ENCODE measurements at places on chromosomes 4 and X.

DNA sequence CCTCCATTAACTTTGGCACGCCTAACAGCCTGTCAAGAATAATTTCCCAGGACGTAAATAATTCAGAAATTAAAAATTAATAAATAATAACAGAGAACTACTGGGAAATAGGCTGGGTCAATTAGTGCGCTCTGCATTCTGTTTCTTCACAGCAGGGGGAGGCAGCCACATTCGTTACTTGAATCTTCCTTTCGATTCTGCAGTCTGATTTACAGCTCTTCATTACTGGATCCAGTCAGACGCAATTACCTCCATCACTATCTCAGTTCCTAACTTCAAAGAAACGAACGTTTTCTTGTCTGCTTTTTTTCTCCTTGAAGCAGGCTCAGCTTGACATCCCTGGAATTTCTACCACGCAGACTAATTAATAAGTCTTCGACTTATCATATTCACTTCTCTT is 9.0 kb upstream of the RPL34 start:
- no peak for DNase-seq

- no peak for DNase-seq
Observed at GRCh38 chr4:137740141-137740540, 207.8 kb upstream of the PCDH18 start.

GRCh38 chr4:171035909-171036308 is 777.3 kb upstream of the GALNTL6 start:
- DNase-seq, result no peak

- no peak for DNase-seq
Observed at GRCh38 chr4:119652998-119653397, 24.4 kb upstream of the PDE5A start.

GRCh38 chr4:186792728-186793366 is 69.2 kb upstream of the FAT1 start:
- DNase-seq, result no peak

GRCh38 chrX:115560978-115561604 is at the start of gene PLS3:
TSS of gene PLS3 (plus strand) at chrX:115561174. CDS start at chrX:115610251, 49,077 bp downstream.
- no peak for DNase-seq

DNA sequence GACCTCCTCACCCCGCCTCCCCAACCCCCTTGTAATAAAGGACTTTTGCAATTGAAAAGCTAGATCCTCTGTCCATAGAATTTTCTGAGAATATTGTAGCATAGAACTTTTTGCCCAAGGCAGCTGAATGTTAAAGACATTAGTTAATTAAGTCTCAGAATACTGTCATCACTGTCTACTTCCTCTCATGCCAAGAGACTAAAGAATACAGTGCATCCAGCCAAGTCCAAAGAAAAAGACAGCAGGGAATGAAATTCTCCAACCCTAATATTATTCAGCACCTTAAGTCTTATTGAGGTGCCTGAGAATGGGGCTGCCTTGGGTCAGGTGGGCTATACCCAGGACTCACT is 313.3 kb upstream of the GATB start:
- DNase-seq, result no peak

DNA sequence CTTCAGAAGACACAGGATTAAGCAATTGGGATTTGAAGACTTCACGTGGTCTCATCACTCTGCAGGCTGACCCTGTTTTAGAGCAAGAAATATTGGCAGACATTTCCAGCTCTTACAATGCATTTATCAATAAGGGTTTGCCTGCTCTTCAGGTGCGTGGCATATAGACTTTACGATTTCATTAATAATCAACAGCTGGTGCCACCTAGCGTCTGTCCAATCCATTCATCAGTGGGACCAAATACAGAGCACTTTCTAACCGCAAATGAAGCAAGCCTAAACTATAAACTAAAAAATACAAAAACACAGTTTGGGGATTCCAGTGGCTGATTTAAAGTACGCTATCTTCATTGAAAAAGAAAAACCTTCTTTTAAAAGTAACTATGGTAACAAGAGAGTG is 125.4 kb upstream of the DMD start:
- DNase-seq, result no peak

- DNase-seq, result no peak
Observed at GRCh38 chr4:152564336-152564735, 28.4 kb upstream of the FBXW7 start.

DNA sequence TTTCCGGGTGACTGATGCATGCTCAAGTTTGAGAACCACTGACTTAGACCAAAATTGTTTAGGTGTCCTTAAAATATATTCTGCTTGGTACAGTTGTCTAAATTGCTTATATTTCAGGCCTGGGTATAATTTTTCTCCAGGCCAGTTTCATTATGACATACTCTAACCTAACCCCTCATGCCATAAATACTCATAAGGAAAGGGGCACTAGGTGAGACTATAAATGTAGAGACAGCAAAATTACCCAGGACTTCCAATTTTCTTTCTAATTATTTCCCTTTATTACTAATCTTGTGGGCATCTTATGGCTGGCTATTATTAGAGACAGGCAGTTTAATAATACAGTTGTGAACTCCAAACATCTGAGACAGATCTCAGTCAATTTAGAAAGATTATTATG is 150.2 kb downstream of the RRAGB start:
- DNase-seq, result no peak

DNA sequence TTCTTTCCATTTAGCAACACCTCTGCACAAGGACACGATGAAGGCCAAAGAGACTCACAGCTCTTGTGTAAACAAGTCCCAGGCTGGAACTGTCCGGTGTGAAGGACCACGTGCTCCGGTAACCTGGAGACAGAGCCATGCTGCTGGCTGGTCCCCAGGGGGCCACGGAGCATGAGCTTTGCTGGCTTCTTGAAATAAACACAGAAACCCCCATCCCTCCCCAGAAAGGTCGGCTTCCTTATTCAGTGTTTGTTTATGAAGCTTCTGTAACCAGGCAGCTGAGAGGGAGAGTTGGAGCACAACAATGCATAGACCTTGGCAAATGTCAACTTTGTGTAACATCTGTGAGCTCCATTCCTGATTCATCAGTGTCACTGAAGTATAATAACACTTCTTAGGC is 109.4 kb downstream of the GPR143 start:
- peak; percentile 29 for DNase-seq

DNA sequence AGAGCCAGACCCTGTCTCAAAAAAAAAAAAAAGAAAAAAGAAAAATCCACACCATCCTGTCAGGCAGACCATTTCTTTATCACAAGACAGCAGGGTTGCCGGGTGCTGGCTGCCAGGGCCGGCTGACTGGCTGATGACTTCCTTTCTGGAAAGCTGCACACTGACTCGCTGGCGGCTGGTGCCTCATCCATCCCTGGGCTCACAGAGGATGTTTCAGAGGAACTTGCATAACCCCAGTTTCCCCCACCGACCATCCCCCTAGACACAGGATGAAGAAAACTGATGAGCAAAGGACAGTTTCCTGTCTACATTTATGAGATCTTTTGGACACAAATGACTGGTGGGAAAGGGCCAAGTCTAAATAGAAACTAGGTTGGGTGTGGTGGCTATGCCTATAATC is 14.1 kb downstream of the HPSE start:
- DNase-seq, result no peak

GRCh38 chr4:114311787-114312186 is 286.8 kb upstream of the UGT8 start:
- DNase-seq, result no peak

GRCh38 chr4:179595671-179596410 is 2153.6 kb upstream of the AGA start:
- DNase-seq, result no peak

- DNase-seq, result peak; percentile 40
Observed at GRCh38 chrX:103628386-103629317, at the start of gene TCEAL1. TSS of gene TCEAL1 (plus strand) at chrX:103628975. CDS start at chrX:103629917, 942 bp downstream.

GRCh38 chr4:73347497-73347896 is 56.6 kb upstream of the ALB start:
- no peak for DNase-seq

- peak; percentile 34 for DNase-seq
Observed at GRCh38 chr4:54941994-54942552, 183.3 kb downstream of the KDR start.

GRCh38 chr4:147583876-147584275 is 33.3 kb upstream of the TMEM184C start:
- no peak for DNase-seq

- DNase-seq, result no peak
Observed at GRCh38 chrX:11188664-11189063, 77.5 kb downstream of the HCCS start.

GRCh38 chr4:24003496-24003895 is 113.6 kb upstream of the PPARGC1A start:
- no peak for DNase-seq

- no peak for DNase-seq
Observed at GRCh38 chrX:100405424-100405823, 4.6 kb downstream of the PCDH19 start.

GRCh38 chrX:34270434-34270833 is 138.3 kb upstream of the FAM47A start:
- no peak for DNase-seq

GRCh38 chrX:9196961-9197640 is 163.2 kb upstream of the FAM9B start:
- no peak for DNase-seq

GRCh38 chr4:84908876-84909275 is 57.6 kb downstream of the WDFY3 start:
- no peak for DNase-seq

DNA sequence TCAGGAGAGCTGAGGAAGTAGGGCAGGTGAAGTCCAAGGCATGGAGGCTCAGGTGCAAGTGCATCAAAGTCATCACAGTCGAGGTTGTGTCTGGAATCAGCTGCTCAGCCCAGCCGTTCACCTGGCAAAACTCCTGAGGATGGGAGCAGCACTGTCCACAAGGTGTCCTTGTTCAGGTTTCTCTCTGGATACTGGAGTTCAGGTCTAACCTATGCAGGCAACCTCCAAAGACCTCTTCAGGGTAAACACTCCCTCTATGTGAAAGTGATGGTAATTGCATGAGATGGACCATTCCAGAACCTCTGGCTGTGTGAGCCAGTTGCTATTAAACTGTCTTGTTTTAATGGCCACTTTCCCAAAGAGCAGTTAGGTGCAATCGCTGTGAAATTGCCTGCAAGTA is 120.2 kb upstream of the PSAPL1 start:
- no peak for DNase-seq

GRCh38 chr4:108695062-108695461 is 44.7 kb downstream of the OSTC start:
- no peak for DNase-seq

- no peak for DNase-seq
Observed at GRCh38 chr4:20773144-20773997, 73.1 kb downstream of the PACRGL start.

GRCh38 chr4:90318193-90318592 is 191.0 kb downstream of the CCSER1 start:
- DNase-seq, result no peak

DNA sequence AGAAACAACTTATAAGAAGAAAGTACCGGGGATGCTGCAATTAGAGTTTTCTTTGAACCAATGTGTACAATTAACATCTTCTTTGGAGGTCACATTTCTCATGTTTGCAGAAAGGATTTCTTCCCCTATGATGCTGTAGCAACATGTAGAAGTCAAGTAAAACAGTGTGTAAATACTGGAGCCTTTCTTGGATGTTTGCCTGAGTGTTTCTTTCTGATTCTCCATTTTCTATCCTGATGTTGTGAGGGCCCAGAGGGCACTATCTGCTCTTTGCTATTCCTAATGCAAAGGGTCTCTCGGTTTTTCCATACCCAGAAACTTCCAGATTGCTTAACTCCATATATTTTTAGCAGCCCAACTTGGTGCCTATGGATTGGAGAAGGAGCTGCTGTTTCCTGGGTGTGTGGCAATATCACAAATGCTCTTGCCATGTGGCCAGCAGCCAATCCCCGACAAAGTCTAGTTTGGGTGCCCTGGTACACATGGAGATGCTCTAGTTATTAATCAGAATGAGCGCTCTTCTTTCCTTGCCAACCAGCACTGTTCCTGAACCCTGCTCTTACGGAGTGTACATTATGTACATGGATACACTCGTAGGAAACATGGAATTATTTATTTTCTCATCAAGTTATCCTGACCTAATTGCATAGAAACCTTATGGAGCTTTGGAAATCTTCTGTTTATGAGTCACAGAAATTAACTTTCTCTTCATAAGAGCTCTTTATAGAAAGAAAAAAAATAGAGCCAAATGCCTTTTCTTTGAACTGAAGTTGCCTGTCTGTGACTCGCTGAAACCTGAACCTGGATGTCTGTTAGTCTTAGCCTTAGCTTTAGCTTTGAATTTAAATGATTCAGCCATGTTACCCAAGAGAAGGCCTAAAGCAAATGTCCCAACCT is 67.0 kb upstream of the GPC4 start:
- DNase-seq, result no peak

GRCh38 chr4:167964766-167965373 is 127.5 kb upstream of the ANXA10 start:
- DNase-seq, result no peak

All from CD4-positive, alpha-beta T cell treated with Interleukin-1 beta for 1 hour (primary cell).